Panc1 (cell line): ENCODE measurements at places on chromosomes 13 and 19.

GRCh38 chr13:30676672-30677071, 58.7 kb upstream of the ALOX5AP start:
- no peak overlapping the region for H3K4me3 ChIP-seq
- H3K36me3 ChIP-seq = no peaks in the 10 kb centered on the region
- H3K27me3 ChIP-seq = no peaks in the 10 kb centered on the region
- no peak for DNase-seq

DNA sequence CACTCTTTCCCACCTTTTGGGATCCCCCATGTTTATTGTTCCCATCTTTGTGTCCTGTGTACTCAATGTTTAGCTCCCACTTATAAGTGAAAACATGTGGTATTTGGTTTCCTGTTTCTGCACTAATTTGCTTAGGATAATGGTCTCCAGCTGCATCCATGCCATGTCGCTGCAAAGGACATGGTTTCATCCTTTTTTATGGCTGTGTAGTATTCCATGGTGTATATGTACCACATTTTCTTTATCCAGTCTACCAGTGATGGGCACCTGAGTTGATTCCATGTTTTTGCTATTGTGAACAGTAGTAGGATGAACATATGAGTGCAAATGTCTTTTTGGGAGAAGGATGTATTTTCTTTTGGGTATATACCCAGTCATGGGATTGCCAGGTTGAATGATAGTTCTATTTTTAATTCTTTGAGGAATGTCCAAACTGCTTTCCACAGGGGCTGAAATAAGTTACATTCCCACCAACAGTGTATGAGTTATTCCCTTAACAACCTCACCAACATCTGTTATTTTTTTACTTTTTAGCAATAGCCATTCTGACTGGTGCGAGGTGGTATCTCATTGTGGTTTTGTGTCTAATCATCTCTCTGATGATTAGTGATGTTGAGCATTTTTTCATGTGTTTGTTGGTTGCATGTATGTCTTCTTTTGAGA, 55.7 kb upstream of the MEDAG start:
- H3K4me1 ChIP-seq = peaks cover 17% of the 10 kb centered on the region
- no peak overlapping the region for H3K4me3 ChIP-seq
- DNase-seq = no peak
- no peaks in the 10 kb centered on the region for H3K27me3 ChIP-seq
- H3K27ac ChIP-seq = no peak overlapping the region
- H3K36me3 ChIP-seq = no peaks in the 10 kb centered on the region

DNA sequence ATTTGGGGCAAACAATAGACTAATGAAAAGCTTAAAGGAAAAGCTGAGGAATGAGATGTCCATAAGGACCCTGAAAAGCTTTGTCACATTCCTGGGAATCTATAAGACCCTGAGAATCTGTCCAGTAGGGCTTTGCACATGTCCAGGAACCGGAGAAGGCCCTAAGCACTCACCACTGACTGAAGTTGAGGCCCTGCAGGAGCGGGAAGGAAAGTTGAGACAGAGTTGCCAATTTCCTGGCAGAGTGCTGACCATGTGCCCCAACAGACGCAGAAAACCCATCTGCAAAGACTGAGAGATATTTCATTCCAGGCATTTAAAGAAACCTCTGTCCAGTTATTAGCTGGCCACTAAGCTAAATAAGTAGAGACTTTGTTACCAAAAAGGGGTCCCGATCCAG, 890.5 kb downstream of the UQCRFS1 start:
- no peak overlapping the region for H3K27ac ChIP-seq
- H3K4me1 ChIP-seq = no peaks in the 10 kb centered on the region
- no peaks in the 10 kb centered on the region; the same call in 1 of the 2 replicates for H3K27me3 ChIP-seq
- H3K4me3 ChIP-seq = no peak overlapping the region
- no peaks in the 10 kb centered on the region for H3K36me3 ChIP-seq

GRCh38 chr19:5130371-5131030, 161.6 kb downstream of the KDM4B start:
- no peak overlapping the region for H3K27ac ChIP-seq
- H3K4me3 ChIP-seq = no peak overlapping the region
- no peak for DNase-seq
- H3K27me3 ChIP-seq = no peaks in the 10 kb centered on the region
- H3K4me1 ChIP-seq = no peaks in the 10 kb centered on the region

GRCh38 chr19:13646758-13647157, 117.6 kb upstream of the MRI1 start:
- no peak overlapping the region for H3K27ac ChIP-seq
- DNase-seq = no peak
- no peaks in the 10 kb centered on the region for H3K27me3 ChIP-seq
- H3K36me3 ChIP-seq = no peaks in the 10 kb centered on the region
- H3K4me1 ChIP-seq = no peaks in the 10 kb centered on the region

DNA sequence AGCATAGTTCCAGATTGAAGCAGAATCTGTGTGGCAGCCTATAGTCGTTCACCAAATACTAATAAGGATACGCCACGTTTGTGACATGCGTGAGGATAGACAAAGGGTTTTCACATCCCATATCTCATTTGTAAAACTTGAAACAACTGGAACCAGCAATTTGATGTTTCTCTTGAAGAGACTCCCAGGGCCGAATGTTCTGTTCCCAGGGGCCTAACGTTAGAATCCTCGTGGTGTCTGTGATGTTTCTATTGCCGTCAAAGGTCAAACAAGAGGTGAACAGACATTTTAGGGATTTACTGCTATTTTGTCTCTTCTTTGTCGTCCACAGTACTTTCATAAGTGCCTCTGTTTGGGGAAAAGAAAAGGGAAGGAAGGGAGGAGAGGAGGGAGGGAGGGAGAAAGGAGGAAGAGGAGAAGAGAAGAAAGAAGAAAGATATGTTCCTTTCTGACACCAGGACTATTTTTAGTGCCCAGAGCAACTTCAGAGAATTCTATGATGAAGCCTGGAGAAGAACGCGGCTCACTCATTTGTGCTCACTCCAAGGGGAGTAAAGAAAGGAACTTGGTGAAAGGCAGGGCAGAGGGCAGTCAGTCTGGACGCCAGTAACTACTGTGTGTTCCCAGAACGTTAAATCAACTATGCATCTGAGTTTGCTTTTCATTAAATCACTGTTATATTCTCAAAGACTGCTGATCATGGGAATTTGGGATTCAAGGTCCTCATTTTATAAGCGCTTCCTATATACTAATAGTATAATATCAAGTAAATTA, 154.5 kb downstream of the DCT start:
- DNase-seq = no peak
- no peaks in the 10 kb centered on the region for H3K36me3 ChIP-seq
- no peak overlapping the region for H3K4me3 ChIP-seq
- H3K4me1 ChIP-seq = no peaks in the 10 kb centered on the region
- H3K27me3 ChIP-seq = no peaks in the 10 kb centered on the region
- no peak overlapping the region for H3K27ac ChIP-seq

GRCh38 chr13:46640843-46641242, 87.9 kb downstream of the LRCH1 start:
- H3K27ac ChIP-seq = no peak overlapping the region
- no peak overlapping the region for H3K4me3 ChIP-seq
- DNase-seq = no peak
- H3K27me3 ChIP-seq = no peaks in the 10 kb centered on the region

GRCh38 chr13:45541806-45542205, 73.7 kb downstream of the ERICH6B start:
- H3K27me3 ChIP-seq = no peaks in the 10 kb centered on the region
- H3K27ac ChIP-seq = no peak overlapping the region
- no peak overlapping the region for H3K4me3 ChIP-seq
- no peak for DNase-seq

- peak overlapping the region; percentile 99 for H3K4me3 ChIP-seq
- peak overlapping the region; percentile 93 for H3K27ac ChIP-seq
- no peak for DNase-seq
- H3K4me1 ChIP-seq = peaks cover 10% of the 10 kb centered on the region
- no peaks in the 10 kb centered on the region for H3K27me3 ChIP-seq
Observed at GRCh38 chr19:48874303-48875135, 2.3 kb downstream of the PPP1R15A start.

GRCh38 chr13:48828962-48829411, 146.7 kb upstream of the FNDC3A start:
- H3K27ac ChIP-seq = no peak overlapping the region
- DNase-seq = no peak
- H3K4me3 ChIP-seq = no peak overlapping the region

GRCh38 chr19:55350620-55351315, 3.8 kb downstream of the COX6B2 start:
- H3K27me3 ChIP-seq = no peaks in the 10 kb centered on the region
- peaks cover 23% of the 10 kb centered on the region for H3K4me1 ChIP-seq
- no peak overlapping the region for H3K27ac ChIP-seq
- H3K36me3 ChIP-seq = no peaks in the 10 kb centered on the region
- DNase-seq = no peak
- H3K4me3 ChIP-seq = no peak overlapping the region

DNA sequence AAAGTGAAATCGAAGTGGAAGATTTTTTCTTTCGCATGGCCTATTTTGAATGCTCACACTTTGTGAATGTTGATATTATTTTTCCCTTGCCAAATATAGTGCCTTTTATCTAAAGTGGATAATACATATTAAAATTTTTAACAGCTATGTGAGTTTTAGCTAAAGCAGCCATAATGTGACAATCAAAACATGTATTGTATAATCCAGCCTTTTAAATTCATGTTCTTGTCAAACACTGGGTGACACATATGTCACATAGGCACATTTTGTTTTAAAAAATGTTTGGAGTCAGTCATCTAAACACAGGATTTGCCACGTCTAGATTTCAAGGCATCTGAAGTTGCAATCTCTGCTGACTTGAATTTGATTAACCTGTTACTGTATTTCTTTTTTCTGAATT, 1256.6 kb downstream of the SLITRK1 start:
- no peaks in the 10 kb centered on the region for H3K27me3 ChIP-seq
- no peaks in the 10 kb centered on the region for H3K36me3 ChIP-seq
- DNase-seq = no peak

DNA sequence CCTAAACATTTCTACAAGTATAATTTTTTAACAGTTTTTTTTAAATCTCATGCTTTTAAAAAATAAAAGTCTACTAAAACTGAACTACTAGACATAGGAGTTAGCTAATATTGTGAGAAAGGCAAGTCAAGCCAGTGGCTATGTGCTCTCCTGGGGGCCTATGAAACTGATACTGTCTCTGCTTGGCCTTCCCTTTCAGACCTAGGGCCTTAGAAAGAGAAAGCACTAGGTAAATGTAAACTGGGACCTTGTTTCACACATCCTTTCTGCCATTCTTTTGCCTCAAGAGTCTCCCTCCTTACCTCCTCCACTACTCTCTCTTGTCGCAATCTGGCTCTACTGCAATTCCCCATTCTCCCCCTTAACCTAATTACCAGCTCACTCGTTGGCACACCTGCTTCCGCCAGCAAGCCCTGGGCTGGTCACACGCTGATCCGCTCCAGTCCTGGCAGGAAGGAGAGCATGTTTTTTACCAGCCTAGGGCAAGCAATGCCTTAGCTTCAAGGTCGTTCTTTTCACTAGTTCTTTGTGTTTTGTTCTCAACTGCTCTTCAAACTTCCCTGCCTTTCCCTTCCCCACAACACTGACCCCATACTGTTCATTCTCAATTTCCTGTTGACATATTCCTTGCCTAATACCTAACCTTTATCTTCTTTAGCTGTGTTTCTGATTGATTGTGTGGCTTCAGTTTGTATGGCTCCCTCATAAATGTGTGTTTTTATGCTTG, 23.1 kb downstream of the TBC1D4 start:
- H3K4me3 ChIP-seq = no peak overlapping the region
- no peaks in the 10 kb centered on the region for H3K27me3 ChIP-seq
- H3K4me1 ChIP-seq = no peaks in the 10 kb centered on the region

DNA sequence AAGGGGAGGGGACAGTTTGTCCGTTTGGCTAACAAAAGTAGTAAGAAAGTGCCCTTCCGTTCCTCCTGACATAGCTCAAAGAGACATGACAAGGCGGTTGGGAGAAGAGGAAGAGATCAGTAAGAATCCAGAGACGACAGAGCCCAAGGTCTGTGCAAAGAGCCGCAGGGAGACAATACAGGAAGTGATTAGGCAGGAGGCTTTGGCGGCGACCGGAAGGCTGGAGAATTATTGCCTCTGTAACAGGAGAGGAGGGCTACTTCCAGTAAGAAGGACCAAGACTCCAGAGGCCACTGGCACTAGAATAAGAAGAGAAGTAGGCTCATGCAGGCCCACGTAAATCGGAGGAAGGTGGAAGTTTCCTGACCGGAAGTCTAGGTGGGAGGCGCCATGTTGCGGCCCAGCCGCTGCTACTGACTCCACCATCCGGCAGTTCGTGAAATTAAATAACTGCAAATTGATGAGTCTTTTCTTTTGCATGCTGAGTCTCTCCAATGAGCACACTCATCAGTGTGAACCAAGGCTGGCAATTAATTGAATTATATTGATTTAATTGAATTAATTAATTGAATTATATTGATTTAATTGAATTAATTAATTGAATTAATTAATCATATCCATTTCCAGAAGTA, 9.9 kb downstream of the RFX2 start:
- H3K4me3 ChIP-seq = no peak overlapping the region
- no peaks in the 10 kb centered on the region for H3K27me3 ChIP-seq
- H3K27ac ChIP-seq = no peak overlapping the region
- no peaks in the 10 kb centered on the region for H3K36me3 ChIP-seq
- H3K4me1 ChIP-seq = no peaks in the 10 kb centered on the region

GRCh38 chr19:39032063-39032918, at the start of gene FBXO27:
TSS of gene FBXO27 (minus strand) at chr19:39032549. CDS start at chr19:39032227, 322 bp downstream.
- peak within 1 kb of the TSS; percentile 72 for H3K4me3 ChIP-seq
- DNase-seq = peak; percentile 89
- no peaks in the 10 kb centered on the region for H3K27me3 ChIP-seq
- peaks cover 3% of the 10 kb centered on the region for H3K36me3 ChIP-seq
- H3K27ac ChIP-seq = peak within 1 kb of the TSS; percentile 91

DNA sequence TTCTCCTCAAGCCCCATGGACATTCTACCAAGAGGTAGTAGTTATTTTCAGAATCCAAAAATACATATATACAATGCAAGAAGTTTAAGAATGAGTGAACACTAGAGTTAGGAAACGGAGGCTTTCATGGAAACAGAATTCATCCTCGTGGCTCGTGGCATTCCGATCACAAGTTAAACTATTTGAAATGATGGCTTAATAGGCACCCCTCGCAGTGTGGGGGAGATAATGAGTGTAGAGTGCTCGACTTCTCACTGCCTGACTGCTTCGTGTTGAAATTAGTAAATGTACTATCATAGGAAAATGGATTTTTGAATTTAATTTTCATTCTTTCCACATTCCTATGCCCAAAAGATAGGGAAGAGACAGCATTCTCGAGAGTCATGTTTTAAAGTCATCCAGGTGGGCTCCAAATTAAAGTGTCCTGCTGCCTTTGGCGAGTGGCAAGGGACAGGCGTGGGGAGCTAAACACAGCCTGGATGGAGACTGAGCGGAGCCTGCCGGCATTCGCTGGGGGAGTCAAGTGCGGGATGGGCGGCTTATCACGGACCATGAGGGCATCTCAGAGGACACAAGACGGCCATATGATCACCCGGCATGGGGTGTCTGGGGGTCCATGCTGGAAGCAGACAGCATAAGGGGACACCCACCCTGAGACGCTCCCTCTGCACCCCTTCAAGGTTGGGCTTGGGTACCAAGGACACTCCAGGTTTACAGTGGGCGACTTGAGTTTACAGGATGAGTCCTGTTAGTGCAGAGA, 165.2 kb downstream of the TEX29 start:
- DNase-seq = no peak
- H3K27ac ChIP-seq = no peak overlapping the region
- H3K36me3 ChIP-seq = no peaks in the 10 kb centered on the region
- no peak overlapping the region for H3K4me3 ChIP-seq
